ENCODE measurements at places on chromosomes 11 and 22. TPM values are rescaled to one million over a fixed set of nuclear protein-coding genes. Genes with fewer than 3 reads are reported as not detected.

The SYT12 gene
- 0.14 TPM for total RNA-seq

The SAA4 gene
- total RNA-seq = not detected

The CELSR1 gene
- 56.3 TPM for total RNA-seq

The SYT8 gene
- total RNA-seq = 29.3 TPM

The CEND1 gene
- total RNA-seq = not detected

DNA sequence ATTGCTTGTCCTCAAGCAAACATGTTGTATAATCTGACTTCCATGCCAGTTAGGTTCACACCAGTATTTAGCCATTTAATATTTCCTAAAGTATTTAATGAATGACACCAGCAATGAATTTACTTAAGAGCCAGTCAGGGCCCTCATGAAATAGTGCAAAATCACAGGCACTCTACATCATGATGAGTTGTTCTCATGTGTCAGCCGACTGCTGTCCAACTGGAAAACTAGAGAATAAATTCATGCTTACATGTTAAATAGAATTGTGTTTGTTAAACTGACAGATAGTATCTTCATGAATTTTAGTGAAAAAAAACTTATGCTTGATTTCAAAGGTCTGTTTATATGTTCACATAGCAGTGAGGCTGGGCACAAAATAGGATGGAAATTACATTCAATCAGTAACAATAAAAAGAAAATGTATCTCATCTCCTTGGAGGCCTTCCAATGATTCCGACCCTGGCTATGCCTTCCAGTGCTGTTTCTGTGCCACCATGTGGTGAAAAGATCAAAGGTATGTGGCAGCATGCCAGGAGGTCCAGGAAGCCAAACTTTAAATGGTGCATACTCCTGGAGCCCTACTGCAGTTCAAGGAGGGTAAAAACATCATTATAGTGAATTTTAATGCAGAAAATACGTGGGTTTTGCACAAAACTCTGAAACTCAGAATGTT, 45.2 kb downstream of the CTSC start:
- DNase-seq = no peak

DNA sequence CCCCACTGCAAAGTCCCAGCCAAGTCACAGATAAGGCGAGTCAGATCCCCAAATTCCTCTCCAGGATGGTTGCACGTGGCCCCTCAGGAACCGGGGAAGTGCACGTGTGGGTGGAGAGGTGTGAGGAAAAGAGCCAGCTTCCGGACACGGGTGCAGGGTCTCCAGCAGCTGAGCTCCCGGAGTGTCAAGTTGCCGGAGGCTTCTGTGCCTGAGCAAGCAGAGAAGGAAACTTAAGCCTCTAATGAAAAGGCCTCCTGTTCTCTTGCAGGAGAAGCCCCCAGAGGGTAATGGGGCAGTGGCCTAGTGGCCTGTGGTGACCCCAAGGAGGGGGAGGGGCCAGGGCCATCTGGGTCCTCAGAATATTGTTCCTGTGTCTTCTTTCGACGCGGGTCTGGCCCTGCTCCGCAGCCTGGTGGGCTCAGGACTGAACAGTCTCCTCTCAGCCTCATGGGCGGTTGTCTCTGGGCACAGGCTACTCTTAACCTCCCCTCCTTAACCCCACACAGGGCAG, 147.9 kb downstream of the FEZ1 start:
- no peak for DNase-seq

GRCh38 chr11:103091064-103091800, 728 bp downstream of the DCUN1D5 start:
- DNase-seq = peak; percentile 55

GRCh38 chr11:128762031-128762430, 68.2 kb downstream of the FLI1 start:
- no peak for DNase-seq

DNA sequence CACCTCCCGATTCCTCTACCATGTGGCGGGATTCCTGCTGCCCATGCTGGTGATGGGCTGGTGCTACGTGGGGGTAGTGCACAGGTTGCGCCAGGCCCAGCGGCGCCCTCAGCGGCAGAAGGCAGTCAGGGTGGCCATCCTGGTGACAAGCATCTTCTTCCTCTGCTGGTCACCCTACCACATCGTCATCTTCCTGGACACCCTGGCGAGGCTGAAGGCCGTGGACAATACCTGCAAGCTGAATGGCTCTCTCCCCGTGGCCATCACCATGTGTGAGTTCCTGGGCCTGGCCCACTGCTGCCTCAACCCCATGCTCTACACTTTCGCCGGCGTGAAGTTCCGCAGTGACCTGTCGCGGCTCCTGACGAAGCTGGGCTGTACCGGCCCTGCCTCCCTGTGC, 10.5 kb downstream of the CXCR5 start:
- DNase-seq = no peak

All from upper lobe of left lung (tissue), 6 donors.